ENCODE measurements at places on chromosomes 1 and 21.

GRCh38 chr1:40774266-40774998 is 9.2 kb upstream of the KCNQ4 start:
- DNase-seq = peak; percentile 51

- DNase-seq = no peak
These were observed 17.7 kb upstream of the PROK1 start for GRCh38 chr1:110433213-110433612.

DNA sequence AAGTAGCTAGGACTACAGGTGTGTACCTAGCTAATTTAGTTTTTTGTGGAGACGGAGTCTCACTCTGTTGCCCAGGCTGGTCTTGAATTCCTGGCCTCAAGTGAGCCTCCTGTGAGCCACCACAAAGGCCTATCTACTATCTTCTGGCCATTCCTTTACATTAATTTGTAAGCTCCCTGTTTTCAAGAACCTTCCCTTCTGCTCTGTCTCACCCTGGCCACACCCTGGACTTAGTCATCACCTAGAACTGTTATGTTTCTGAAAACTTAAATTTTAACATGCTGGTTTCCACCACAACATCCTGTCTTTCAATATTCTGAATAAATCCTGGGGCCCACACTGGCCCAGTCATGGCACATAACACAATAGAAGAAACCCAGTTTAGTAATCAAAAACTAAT is 4.9 kb upstream of the B4GALT3 start:
- no peak for DNase-seq

- DNase-seq = no peak
These were observed 32.3 kb upstream of the TENT5C start for GRCh38 chr1:117573386-117574023.

GRCh38 chr1:219329578-219329977 is 155.9 kb downstream of the LYPLAL1 start:
- DNase-seq = no peak

GRCh38 chr1:213393860-213394259 is 342.8 kb downstream of the RPS6KC1 start:
- DNase-seq = no peak

DNA sequence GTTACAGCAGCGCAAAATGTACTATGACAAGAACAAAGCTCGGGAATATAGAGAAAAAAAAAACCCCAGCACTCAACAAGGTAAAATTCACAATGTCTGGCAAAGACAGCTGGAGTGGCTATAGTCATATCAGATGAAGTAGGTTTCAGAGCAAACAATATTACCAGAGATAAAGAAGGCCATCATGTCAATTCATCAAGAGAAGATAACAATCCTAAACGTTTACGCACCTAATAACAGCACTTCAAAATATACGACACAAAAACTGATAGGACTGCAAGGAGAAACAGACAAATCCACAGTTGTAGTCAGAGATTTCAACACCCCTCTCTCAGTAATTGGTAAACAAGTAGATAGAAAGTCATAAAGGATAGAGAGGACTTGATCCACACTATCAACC is 455.2 kb downstream of the PTPRU start:
- no peak for DNase-seq

DNA sequence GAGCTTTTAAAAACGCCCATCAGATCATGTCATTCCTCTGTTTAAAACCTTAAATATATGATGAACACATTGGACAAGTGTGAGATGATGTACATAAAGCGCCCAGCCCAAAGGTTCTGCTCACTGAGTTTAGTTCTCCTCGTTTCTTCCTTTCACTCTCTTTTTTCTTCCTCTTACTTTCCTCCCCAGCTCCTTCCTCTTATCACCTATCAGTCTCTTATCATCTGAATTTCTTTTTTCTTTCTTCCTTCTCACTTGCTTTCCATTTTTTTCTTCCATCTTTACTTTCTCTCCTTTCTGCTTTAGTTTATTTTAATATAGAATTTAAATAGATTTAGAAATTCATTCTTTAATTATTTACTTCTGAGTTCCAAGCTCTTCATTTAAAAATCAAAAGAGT is 17.8 kb upstream of the POGZ start:
- no peak for DNase-seq

DNA sequence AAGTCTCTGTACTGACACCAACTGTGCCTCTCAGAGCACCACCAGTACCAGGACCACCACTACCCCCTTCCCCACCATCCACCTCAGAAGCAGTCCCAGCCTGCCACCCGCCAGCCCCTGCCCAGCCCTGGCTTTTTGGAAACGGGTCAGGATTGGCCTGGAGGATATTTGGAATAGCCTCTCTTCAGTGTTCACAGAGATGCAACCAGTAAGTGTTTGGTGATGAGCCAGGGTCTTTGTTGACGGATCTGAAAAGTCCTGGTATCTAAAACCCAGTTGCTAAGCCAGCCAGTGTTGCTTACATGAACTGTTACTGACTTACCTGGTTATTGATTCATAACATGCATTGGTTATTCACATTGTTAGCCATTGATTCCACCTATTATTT is 1.1 kb downstream of the C1orf56 start:
- DNase-seq = no peak

DNA sequence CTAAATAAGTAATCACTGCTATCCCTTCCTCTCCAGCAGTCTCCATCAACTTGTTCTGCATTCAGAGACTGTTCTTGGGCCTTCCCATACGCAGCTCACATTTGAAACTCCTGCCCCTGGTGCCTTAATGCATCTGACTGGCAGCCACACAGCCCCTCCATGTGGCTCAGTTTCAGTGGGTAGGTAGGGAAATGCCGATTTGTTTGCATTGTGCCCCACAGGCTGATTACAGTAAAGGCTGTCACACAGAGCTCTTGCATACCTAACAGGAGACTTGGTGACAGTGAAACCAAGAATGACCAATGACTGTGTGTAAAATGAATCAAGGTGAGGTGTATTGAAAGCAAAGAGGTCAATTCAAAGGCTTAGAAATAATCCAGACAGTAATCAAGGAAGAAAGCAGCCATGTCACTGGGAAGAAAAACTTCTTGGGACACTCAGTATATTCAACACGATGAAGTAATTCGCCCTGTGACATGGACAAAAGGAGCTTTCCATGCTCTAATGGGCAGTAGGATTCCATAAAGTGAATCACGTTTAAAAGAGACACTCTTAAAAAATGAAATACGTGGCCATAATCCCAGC is 12.7 kb upstream of the B3GALNT2 start:
- DNase-seq = no peak

- DNase-seq = no peak
These were observed 149.1 kb upstream of the L1TD1 start for GRCh38 chr1:62045574-62045973.

GRCh38 chr1:203009185-203009584 is 2.0 kb downstream of the TMEM183A start:
- no peak for DNase-seq

GRCh38 chr1:19973616-19974015 is 5.8 kb downstream of the PLA2G2A start:
- no peak for DNase-seq

- no peak for DNase-seq
These were observed 153.5 kb downstream of the HLX start for GRCh38 chr1:221032637-221033280.

- DNase-seq = no peak
These were observed 29.5 kb downstream of the RGS1 start for GRCh38 chr1:192604979-192605620.

GRCh38 chr21:15406791-15407190 is 323.0 kb upstream of the USP25 start:
- DNase-seq = no peak

- no peak for DNase-seq
These were observed 148.6 kb downstream of the TIAM1 start for GRCh38 chr21:31195334-31196015.

DNA sequence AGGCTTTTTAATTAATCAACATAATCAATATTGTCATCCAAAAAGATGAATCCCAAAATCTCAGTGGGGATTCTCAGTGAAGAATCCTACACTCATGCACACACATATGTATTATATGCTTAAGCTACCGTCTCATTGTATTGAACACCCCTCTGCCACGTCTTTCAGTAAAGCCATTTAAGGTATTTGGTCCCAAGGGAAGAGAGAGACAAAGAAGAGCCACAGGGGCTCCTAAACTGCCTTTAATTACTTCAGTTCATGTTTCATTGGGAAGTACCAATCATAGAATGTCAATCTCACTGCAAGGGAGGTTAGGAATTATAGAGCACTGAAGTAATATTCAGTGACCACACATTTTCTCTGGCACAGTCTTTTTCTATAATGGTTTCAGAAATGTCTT is 388.6 kb upstream of the NEGR1 start:
- DNase-seq = no peak

DNA sequence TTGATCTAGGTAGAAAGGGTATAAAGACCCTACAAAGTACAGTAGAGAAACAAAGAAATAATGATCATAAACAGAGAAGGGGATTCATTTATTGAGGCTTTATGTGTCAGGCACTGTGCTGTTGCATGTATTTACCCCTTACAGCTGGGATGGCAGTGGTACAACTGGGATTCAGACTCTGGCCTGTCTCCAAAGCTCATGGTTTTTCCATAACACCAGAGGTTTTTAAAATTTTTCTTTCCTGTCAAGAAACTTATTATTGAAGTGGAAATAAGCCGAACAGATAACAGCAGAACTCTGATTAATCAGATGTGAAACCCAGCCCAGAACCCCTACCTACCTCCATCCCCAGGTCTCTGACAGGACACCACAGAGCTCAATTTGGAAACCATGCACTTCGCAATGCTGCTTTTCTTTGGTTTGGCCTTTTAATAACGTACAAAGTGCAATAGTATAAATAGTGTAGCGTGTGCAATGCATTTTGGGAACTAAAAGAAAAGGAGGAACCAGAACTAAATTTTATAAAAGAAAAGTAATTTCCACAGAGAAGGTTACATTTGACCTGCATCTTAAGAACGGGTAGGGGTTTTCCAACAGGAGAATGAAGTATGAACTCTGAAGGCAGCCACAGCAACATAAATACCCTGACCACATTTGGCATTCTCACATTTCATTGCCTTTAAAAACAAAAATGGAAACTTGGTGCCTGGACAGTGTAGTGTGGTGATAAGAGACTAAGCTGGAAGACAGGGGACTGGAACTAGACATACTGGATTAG is 92.0 kb upstream of the S1PR1 start:
- DNase-seq = no peak

DNA sequence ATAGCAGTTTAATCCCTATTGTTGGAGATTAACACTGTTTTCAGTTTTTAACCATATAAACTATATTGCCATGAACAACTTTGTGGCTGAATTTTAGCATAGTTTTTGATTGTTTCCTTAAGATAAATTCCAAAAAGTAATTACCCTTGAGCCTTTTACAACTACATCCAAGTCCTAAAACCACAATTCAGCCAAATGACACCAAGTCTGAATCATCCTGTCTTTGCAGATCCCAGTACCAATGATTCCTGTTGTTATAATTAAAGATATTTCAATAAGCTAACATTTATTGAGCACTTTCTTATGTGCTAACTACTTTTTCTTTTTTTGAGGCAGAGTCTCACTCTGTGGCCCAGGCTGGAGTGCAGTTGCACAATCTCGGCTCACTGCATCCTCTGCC is 35.6 kb downstream of the IL23R start:
- no peak for DNase-seq

DNA sequence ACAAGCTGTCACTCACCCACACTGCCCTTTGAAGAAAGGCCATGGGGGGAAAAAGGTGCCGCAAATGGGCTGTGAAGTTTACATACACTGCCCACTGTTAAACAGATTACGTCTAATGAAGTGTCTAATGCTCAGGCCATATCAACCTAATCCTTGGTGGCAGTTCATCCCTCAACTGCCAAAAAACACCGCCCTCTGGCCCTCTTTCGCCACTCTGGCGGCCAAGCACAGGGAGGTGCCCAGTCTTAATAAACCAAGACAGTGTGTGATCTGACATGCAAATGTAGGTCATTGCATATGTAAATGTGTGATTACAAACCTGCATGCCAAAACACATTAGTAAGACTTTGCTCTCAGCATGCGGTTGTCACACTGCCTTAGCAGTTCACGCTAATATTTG is 89.5 kb downstream of the NEK7 start:
- DNase-seq = no peak

- DNase-seq = no peak
These were observed 34.0 kb downstream of the MACF1 start for GRCh38 chr1:39238476-39238875.

- DNase-seq = no peak
These were observed 33.1 kb downstream of the WDR4 start for GRCh38 chr21:42846221-42846620.

Data from progenitor cell of endocrine pancreas (in vitro differentiated cells).